ENCODE measurements at places on chromosomes 13 and 19.
A peak's percentile ranks its signal among the peaks of the same experiment; 100 is the strongest.

DNA sequence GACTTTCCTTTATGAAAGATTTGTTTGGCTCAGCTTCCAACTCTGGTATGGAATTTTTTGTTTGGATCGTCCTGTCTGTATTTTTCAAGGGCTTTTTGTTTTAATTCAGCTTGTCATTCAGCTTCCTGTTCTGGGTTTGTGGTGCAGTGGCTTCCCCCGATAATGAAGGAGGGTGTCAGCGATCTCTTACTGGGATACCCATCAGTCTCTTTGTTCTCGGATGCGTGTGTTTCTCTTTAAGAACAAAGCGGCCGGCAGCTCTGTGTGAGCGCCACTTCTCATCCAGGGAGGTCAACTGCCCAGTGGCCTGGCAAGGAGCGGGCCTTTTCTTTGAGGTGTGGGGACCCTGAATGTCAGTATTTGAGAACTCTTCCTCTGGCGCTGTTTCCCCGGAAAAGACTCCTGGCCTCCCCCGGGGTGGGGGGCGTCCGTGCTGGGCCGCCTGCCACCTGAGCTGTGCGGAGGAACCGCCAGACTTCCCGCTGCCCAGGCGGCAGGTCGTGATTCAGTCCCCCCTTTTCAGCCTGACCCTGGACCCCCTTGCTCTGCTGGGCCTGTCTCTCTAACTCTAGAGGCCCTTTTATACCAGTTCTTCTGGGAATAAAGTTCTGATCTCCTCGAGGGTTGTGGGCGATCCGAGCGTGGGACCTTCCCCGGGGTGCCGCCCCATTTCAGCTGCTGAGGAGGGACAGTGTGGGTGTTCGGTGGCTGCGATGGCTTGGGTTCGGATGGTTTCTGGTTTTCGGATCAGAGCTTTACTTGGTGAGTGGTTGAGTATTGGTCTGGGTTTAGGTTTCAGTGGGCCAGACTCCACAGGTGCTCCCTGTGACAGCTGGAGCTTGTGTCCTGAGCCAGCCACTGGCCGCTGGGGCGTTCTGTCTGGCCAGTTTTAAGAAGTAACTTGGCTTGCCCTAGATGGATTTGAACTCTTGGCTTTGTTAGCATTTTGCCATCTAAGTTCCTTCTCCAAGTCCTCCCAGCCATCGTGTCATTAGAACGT, 3.4 kb downstream of the SF3A2 start:
- peak; percentile 53 for DNase-seq

DNA sequence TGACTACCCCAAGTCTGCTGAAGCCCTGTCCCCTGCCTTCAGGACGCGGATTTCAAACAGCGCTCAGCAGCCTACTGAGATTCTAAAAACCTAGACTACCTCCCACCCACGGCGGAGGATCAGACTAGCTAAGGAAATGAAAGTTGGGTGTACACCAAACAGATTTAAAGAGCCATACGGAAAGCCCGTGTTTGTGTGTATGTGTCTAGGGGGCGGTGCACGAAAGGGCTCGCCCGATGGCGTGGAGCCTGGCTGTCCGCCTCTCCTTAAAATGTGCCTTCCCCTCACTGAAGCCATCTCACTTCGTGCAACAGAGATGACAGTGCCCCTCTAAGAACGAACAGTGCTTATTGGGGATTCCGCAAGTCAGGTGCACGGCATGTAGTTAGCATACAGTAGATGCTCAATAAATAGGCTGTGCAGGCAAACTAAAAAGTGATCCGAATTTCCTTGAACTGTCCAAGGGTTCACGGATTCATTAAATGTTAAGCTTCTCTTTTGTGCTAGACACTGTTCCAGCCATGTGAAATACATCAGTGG, 639 bp downstream of the LENG1 start:
- DNase-seq, result no peak

GRCh38 chr13:49046002-49046401, 70.3 kb downstream of the FNDC3A start:
- no peak for DNase-seq

- DNase-seq, result no peak
Measured at GRCh38 chr13:49853535-49853934, 61.1 kb upstream of the KPNA3 start.

DNA sequence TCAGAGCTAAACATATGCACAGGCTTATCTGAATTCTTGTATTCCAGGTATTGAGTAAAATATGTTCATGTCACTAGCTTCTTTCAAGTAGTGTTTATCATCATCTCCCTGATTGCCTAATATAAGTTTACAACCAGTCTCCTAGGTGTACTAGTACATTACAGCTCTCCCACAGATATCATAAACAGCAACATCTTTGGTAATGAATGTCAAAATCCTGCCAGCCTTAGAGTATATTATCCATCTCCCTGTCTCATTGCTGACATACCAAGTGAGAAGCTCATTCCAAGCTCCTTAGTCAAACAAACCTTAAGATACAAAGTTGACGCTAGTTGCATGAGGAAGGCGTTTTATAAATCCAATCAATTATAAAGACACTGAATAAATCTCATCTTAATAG, 689.1 kb upstream of the GPC6 start:
- DNase-seq, result no peak

GRCh38 chr13:21901336-21901735, 230.5 kb downstream of the FGF9 start:
- DNase-seq, result no peak

GRCh38 chr19:789701-790060, 7.6 kb upstream of the PTBP1 start:
- no peak for DNase-seq

DNA sequence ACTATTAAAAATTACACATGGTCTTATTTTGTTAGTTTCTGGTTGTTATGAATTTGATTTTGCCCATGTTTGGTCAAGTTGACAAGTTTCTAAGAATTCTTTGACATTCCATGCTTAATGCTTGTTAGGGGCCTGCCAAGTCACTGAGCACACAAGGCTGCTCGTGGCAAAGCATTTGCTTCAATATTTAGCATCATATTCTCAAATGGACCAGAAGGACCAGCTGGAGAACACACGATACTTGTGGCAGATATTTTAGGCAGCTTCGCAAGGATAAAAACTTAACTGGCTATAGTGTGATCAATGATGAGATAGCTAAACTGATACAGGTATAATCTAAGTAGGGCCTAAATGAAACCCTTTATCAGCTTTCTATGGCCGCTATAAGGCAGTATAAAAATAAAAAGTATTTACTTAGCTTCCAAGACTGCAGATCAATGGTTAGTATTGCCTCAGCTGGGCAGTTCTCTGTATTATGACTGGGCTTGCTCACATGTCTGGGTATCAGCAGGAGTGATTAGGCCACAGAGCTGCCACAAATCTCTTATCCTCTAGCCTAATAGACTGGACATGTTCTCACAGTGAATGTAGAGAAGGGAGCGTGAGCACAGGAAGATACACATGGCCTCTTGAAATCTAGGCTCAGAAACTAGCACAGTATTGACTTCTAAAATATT, 155.9 kb upstream of the SPRY2 start:
- no peak for DNase-seq

DNA sequence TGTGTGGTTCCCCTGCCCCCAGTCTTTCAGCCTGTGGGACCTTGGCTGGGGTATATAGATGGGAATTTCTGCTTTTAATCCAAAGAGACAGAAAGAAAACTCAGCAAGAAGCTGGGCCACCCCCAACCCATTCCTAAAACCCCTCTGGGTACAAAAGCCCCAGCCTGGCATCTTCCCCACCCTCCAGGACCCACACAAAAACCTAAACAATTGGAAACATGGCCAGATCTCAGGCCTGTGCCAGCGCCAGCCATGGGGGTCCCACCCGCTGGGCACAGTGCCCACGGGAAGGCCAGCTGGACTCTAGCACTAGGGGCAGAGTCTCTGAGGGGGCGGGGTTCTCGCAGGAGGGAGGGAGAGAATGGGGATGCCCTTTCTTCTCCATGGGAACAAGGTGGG, 8.6 kb downstream of the LYL1 start:
- DNase-seq, result no peak

DNA sequence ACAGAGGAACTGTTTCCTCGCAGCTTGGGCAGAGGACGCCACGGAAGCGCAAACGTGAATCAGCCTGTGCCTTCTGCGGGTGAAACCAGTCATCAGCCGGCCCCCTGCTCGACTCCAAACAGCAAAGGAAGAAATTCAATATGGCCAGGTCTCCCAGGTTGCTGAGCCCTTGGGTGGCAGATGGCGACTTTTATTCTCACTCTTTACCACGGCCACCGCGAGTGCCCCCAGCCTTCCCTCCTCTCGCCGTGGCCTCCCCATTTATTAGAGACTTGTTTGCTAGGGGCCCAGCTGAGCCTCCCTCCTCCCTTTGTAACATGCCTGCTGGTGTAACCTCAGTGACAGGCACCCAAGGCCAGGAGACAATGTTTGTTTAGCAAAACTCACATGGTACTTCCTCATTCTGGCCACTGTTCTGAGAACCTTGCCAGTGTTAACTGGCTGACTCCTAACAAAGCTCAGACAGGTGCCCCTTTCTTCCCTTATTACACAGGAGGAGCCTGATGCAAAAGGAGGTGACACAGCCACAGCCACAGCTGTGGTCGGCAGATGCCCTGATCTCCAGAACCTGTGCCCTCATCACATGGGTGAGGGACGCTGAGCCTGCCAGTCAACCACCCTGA, 5.8 kb downstream of the RAB20 start:
- DNase-seq, result no peak

DNA sequence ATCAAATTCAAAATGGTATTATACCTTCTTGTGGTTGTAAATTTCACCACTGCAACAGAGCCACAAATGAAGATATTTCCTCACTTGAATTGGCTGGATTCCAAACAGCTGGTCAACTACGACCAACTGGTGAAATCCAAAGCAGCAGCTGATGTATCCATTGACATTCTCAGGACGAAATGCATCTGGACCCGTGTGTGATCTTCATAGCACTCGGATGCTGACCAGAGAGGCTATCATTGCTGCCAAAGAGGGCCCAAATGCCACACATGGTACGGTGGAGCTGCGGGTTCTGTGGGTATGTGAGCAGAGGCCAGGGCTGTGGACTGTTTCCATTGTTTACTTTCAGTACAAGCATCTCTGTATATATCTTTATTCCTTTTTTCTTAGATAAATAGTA, 25.6 kb upstream of the PCCA start:
- DNase-seq, result no peak

- DNase-seq, result no peak
Measured at GRCh38 chr19:46216612-46217011, 12.9 kb upstream of the IGFL1 start.
